ENCODE measurements at places on chromosomes 6 and 20. TPM values are rescaled to one million over a fixed set of nuclear protein-coding genes. Genes with fewer than 3 reads are reported as not detected.

The LKAAEAR1 gene
- not detected for total RNA-seq

The RHAG gene
- not detected for total RNA-seq

The BCAS1 gene
- 0.86 TPM for total RNA-seq

The SYCP2L gene
- total RNA-seq = 0.71 TPM

The RBPJL gene
- not detected for total RNA-seq

The HLA-DOA gene
- 3.5 TPM for total RNA-seq

The GSTA4 gene
- total RNA-seq = 13.1 TPM
